Pulmonary artery endothelial cell (primary cell): ENCODE measurements at places on chromosomes 1 and 21. TPM values are rescaled to one million over a fixed set of nuclear protein-coding genes. Genes with fewer than 3 reads are reported as not detected.

The SLC2A1 gene
- total RNA-seq = 26.7 and 45.4 TPM in 2 replicates

The FLG gene
- total RNA-seq = not detected in 2 replicates

The KDM1A gene
- 151 and 155 TPM in 2 replicates for total RNA-seq

The C1QTNF12 gene
- total RNA-seq = 0.33 TPM in 1 of 2 replicates, not detected in the other

The TCHHL1 gene
- total RNA-seq = not detected in 2 replicates

The FCN3 gene
- 0.07 TPM in 1 of 2 replicates, not detected in the other for total RNA-seq

The CGN gene
- 0.71 and 0.79 TPM in 2 replicates for total RNA-seq

The AGO4 gene
- 17.9 and 19.3 TPM in 2 replicates for total RNA-seq

The LRRN2 gene
- total RNA-seq = not detected in 2 replicates

The DTL gene
- 11.1 and 24.5 TPM in 2 replicates for total RNA-seq

The ADORA1 gene
- not detected in 2 replicates for total RNA-seq

The CELF3 gene
- total RNA-seq = not detected in 2 replicates

The C1orf87 gene
- not detected in 2 replicates for total RNA-seq

The TMEM63A gene
- total RNA-seq = 8.3 and 12.7 TPM in 2 replicates

The RGS8 gene
- not detected in 2 replicates for total RNA-seq

The PPP1R15B gene
- total RNA-seq = 34.6 and 37.5 TPM in 2 replicates

The WDR64 gene
- total RNA-seq = not detected in 2 replicates
